ENCODE measurements at places on chromosomes 7 and 10.
A peak's percentile ranks its signal among the peaks of the same experiment; 100 is the strongest.

- no peak for DNase-seq
These were observed 156.5 kb upstream of the NPS start for GRCh38 chr10:127392351-127393235.

GRCh38 chr10:15083674-15084501 is 4.7 kb downstream of the ACBD7 start:
- DNase-seq: no peak

DNA sequence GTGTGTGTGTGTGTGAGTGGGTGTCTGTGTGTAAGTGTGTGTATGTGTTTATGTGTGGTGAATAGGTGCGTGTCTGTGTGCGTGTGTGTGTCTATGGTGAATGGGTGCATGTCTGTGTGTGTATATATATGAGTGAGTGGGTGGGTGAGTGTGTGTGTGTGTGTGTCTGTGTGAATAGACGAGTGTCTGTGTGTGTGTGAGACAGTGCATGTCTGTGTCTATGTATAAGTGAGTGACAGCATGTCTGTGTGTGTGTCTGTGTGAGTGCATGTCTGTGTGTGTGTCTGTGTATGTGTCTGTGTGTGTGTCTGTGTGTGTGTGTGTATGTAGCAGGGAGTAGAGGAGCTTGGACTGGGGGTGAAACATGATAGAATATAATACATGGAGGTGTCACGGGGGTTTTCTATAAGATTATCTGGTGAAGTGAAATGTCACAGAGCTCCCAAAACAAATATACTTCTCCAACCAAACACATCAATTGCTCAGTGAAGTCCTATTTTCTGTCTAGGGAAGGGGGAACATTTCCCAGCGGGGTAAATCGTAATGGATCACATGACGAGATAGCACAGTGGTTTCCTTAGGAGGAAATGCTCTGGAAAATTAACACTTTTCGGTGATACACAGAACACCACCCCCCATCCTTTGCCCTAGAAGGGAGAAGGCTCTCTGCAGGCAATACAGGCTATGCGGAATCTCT is 723.3 kb upstream of the CELF2 start:
- no peak for DNase-seq

DNA sequence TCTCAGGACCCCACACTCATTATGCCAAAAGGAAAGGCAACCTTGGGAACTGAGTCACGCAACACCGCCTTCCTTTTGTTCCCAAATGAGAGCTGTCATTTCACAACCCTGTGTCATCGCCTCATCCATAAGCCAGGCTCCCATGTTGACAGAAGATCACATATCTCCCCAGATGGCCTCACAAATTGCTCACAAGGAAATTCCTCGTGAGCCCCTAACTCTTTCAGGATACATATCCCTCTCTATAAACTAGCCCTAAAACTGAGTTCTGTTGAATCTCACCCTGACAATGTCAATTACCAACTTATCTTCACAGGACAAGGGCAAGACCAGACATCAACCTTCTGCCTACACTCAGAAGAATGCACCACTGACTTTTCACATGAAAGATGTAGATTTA is 22.6 kb downstream of the CCDC3 start:
- no peak for DNase-seq

GRCh38 chr10:117674646-117675045 is 132.1 kb downstream of the EMX2 start:
- DNase-seq: no peak

GRCh38 chr10:130282492-130283218 is 146.5 kb downstream of the GLRX3 start:
- no peak for DNase-seq

GRCh38 chr7:7895004-7895650 is 73.5 kb upstream of the GLCCI1 start:
- DNase-seq: no peak

DNA sequence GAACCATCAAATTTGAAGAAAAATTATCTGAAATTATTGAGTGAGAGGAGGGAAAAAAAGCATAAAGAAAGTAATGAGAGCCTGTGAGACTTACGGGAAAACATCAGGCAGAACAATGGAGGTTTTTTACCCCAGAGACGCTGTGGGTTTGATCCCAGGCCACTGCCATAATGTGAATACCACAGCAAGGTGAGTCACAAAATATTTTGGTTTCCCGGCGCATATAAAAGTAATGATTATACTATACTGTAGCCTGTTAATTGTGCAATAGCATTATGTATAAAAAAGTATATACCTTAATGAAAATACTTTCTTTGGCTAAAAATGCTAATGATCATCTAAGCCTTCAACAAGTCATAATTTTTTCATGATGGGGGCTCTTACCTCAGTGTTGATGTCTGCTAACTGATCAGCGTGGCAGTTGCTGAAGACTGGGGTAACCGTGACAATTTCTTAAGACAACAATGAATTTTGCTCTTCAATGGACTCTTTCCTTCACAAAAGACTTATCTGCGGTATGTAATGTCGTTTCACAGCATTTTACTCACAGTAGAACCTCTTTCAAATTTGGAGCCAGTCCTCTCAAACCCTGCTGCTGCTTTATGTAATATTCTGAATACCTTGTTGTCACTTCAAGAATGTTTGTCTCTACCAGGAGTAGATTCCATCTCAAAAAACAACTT is 97.0 kb upstream of the FAM20C start:
- DNase-seq: no peak

DNA sequence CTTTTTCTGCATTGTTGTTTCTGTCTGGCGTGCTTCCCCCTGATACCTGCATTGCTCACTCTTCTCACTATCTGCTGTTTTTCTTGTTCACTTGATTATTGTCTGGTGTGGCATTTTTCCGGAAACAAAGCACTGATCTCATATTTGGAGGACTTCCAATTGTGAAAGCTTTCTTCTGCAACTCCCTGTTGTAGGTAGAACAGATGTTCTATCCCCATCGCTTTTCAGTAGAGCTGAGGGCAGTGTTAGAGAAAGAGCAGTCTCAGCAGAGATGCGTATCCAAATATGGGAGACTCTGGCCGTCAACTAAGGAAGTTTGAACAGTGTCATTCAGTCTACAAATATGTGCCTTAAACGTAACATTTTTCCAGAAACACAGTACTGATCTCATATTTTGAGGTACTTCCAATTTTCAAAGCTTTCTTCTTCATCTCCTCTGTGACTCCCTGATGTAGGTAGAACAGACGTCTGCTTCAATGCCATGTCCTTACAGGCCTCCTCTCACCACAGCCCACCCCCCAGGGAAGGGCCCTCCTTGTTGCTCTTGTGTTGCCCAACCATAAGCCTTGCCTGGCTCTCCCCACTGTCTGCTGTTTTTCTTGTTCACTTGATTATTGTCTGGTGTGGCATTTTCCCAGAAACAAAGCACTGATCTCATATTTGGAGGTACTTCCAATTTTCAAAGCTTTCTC is 27.1 kb upstream of the GJD4 start:
- DNase-seq: no peak

DNA sequence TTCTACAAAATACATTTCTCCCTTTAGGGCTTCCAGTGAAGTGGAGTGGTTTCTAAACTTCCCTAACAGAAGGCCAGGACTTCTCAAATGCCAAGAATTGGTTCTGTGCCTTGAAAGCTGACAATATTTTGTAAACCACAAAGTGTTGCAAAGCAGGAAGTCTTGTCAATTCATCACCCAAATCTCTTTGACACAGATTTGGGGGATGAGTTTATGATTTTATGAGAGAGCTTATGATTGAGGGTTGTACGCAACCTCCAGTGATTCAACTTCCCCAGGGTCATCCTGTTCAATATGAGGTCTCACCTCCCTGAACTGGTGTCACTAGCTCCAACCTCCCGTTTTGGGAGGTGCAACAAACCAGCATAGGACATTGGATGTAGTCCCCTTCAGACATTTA is 83.7 kb downstream of the PRLHR start:
- DNase-seq: peak; percentile 85

DNA sequence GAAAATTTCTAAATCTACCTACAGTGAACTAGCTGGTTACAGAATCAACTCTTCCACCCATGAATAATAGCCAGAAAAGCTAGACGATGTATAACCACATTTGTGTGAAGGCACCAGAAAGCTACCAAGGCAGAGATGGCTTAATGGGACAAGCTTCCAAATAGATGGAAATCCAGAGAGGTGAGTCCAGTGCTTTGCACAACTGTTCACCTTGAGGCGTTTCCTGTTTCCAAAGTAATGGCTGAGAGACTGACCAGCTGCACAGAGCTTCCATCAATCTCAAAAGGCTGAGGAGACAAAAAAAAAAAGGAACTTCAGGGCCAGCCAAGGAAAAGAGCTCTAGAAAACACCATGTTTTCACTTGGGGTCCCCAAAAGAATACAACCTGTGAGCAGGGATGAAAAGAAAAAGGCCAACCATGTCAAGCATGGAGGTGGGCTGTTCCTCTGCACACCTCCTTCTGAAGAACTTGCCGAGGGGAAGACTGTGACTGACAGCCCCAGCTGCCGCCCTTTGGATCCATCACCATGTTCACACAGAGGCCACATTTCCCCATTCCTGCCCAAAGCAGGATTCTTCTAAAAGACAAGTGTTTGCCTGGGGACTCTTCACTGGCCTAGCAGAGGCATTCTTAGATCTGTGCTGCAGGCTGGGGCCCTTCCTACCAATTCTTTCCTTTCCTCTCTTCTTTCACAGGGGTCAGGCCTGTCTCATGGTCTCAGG is 72.9 kb downstream of the ARHGAP21 start:
- DNase-seq: no peak

- DNase-seq: peak; percentile 91
These were observed at the start of gene PIK3CG for GRCh38 chr7:106865130-106866041. Gene PIK3CG (plus strand): TSS chr7:106865282. CDS start chr7:106867562, 2,280 bp downstream.

Measured in MV-4-11 (cell line).